ENCODE measurements at places on chromosomes 2 and 18.

- no peak for DNase-seq
Observed at GRCh38 chr18:55833543-55833942, 245.6 kb upstream of the TCF4 start.

DNA sequence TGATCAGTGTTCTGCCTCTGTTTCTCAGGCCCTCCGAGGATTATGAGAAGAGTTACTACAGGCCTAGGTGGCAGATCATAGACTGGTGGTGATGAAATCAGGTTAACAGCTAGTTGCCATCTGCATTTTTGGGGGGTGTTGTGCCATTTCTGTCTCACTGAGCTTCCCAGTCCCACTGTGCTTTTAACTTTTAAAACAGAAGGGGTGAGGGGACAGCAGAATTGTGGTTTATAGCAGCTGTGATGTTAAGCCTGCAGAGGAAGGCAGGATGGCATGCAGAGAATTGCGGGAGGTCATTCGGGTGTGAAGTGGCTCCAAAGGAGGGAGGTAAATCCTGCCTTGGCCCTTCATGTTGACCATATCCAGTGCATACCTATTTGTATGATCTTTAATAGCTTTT lies 5.0 kb downstream of the CAB39 start:
- DNase-seq, result no peak

- DNase-seq, result no peak
Observed at GRCh38 chr2:179235463-179236108, 29.0 kb downstream of the SESTD1 start.

GRCh38 chr18:63148449-63149301 lies 170.9 kb downstream of the BCL2 start:
- DNase-seq, result no peak

DNA sequence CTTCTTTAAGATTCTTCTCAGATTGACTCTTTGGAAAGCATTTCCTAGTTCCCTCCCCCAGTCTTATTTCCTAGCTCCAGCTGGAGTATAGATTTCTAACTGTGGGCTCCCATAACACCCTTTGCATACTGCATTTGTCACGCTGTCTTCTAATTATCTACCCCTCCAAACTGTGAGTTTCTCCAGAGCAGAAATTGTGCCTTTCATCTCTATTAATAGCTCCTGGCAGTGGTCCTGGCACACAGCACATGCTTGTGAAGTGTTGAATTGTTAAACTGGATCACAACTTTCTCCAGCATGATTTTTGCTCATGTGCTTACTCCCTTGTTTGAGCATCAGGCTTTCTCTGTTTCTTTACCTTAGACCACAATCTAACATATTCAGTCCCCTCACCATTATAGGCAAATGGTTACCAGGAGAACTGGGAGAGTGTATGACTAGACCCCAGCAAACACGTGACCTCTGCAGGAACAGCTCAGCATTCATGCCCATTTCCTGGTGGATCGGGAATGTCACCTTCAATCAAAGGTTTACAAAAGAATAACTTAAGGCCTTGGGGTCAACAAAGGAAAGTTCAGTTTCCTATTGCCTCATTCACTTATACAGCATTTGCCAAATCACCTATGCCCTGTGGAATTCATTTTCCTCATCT lies 175.7 kb upstream of the TANK start:
- DNase-seq, result no peak

DNA sequence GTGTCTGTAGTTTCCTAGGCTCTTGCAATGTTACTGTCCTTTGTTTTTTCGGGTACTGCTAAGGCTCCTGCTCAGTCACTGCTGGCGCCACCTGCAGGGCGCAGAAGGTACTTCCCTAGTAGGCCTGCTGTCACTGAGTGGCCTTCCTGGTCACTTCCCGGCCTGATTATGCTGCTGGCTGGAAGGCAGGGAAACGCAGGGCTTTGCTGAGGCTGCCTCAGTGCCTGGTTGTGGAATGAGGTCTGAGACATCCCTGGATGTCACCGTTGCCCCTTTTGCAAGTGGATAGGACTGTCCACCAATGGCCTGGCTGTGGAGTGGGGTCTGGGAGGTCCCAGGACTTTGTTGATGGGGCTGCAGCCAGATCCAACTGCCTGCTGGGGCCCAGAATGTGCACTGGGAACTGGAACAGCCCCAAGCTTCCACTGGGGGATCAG lies 13.1 kb downstream of the DAW1 start:
- peak; percentile 85 for DNase-seq

GRCh38 chr2:186852508-186852907 lies 3.5 kb upstream of the ZSWIM2 start:
- DNase-seq, result no peak

Measured in transverse colon (tissue), 4 donors.